ENCODE measurements at places on chromosomes 7 and 10.

DNA sequence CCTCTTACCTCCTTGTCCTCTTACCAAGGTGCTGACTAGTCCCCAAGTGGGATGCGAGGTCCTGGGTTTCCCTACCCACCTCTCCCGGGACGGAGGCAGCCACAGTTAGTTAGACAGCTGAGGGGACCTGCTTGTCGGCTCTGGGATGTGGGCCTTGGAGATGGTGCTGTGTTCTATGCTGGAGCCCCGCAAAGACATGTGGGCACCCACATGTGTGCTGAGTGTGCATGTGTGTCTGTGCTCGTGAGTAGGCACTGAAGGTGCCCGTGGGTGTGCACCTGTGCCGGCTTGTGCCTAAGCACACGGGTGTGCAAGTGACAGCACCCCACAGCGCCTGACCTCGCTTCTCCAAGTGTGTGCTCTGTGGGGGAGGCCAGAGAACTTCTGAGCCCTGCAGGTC is 62.2 kb downstream of the NEURL1 start:
- DNase-seq, result no peak

GRCh38 chr7:25408012-25408687 is 179.9 kb upstream of the NPVF start:
- DNase-seq, result no peak

DNA sequence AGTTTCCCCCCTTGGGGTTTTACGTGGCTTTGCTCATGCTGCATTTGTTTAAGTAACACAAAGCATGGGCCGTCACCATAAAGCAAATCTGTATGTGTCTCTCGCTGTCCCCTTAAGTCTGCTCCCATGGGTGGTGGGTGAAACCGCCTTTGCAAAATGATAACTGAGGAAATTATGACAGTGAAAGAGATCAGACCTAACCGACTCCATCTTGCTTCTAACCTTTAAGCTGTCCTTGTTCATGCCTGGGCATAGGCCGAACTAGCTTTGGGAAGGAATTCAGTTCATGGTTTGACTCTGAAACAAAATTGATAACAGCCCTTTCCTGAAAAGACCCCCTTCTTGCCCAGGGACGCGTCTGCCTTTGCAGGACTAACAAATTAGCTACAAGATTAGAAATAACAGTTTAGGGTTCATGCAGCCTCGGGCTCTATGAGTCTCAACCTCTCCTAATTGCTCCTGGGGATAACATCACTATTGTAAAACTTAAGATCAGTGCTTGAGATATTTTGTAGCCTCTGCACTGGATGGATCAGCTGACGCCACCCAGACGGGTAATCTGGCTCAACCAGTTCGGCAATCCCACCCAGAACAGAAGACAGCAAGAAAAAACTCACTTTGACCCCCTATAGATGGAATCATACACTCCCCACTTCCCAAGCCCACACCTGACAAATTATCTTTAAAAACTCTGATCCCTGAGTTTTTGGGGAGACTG is 623.7 kb downstream of the TYW1 start:
- no peak for DNase-seq

DNA sequence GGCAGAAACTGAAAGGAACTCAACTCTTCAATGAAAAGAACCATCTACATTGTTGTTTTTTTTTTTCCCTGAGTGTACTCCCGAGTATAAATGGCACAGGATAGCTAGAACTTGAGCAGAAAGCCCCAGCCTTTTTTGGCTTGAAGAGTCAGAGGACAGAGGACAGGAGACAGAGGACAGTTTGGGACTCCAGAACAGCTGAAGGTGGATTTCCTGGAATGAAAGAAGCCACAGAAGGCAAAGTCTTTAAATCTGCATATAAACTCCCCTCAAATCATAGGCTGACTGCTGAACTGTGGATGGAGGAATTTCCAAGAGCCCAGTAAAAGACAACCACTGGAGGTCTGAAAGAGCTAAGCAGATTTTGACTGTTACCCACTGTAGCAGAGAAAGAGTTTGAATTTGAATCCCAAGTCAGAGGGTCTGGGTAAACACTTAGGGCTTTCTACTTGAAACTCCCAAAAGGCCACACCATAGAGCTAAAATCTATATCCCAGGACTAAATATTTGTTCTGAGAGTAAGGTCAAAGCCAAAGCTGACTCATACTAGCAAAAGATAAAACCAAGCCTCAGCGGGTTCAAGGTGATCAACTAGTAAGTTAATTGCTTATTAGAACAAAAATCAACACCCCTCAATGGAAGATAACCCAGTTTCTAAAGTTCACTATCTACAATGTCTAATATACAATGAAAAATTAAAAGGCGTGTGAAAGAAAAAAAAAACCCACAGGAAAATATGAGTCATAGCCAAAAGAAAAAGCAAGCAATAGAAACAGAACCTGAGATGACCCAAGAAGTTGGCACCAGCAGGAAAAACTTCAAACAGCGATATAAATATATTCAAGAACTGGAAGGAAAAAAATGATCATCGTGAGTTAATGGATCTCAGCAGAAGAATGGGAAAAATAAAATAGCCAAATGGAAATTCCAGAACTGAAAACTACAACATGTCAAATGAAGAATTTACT is 1.8 kb upstream of the OPN1SW start:
- no peak for DNase-seq

- DNase-seq, result no peak
Observed at GRCh38 chr7:113279256-113279655, 160.9 kb upstream of the SMIM30 start.

DNA sequence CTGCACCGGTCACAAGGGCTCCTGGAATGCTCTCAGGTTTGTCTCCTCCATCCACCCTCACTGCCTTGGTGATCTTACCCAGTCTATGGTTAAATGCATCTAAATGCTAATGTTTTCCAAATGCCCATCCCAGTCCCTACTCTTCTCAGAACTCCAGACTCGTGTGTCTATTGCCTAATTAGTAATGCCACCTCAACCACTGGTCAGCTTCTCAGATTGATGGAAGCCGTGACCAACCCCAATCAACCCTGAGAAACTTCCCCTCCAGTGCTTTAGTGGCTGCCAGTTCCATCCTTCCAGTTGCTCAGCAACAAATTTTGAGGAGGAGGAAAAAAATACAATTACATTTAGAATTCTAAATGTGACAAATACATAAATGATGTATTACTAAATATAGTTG is 18.6 kb downstream of the NUDCD3 start:
- no peak for DNase-seq

- DNase-seq, result no peak
Observed at GRCh38 chr7:151581741-151582140, 62.0 kb upstream of the RHEB start.

GRCh38 chr7:111756687-111757178 is 194.4 kb upstream of the IMMP2L start:
- peak; percentile 76 for DNase-seq

DNA sequence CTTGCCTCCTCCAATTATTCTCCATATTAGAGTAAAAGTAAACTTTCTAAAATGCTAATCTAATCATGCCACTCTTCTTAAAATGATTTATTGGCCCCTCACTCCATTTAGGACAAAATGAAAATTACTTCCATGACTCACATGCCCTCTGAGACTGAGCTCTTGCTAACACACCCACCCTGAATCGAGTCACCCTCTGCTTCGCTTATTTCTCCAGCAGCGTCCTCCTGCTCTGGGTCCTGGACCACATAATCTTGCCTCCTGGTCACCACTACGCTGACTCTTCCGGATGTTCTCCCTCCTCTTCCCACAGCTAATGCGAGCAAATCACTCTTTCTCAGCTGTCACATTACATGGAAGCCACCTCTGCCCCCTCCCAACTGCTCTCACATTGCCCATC is 384.0 kb upstream of the FZD8 start:
- DNase-seq, result peak; percentile 20

DNA sequence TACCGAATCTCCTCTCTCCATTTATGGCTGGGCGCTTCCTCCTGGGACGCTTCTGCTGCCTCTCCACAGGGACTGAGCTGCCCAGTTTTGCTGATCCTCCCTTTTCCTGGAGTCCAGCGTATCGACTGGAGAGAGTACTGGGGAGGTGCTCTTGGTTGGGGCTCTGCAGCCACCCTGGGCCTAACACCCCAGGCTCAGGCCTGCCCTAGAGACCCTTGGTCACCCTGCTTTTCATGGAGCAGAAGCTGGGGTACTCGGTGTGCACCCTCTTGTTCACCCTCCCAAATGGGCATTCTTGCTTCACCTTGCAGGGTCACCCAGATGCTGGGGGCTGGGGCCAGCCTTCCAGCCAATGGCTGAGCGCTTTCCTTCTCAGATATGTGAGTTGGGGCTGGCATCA is 88.8 kb upstream of the RET start:
- DNase-seq, result no peak

GRCh38 chr7:44292420-44292817 is 33.0 kb downstream of the CAMK2B start:
- no peak for DNase-seq

Data from Daoy (cell line).